ENCODE measurements at places on chromosomes 13 and 19.

DNA sequence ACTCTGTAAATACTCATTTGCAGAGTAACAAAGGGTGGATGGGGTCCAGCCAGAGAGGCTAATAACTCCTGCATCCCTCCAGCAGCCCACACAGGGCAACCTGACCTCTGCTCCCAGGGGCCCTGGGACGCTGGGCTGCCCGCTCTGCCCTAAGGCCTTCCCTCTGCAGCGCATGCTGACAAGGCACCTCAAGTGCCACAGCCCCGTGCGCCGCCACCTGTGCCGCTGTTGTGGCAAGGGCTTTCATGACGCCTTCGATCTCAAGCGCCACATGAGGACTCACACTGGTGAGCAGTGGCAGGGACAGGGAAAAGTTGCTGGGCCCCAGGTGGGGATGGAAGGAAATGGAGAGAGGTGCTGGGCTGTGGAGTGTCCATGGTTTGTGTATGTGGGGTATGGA is 1.7 kb downstream of the OVOL3 start:
- no peak for DNase-seq

DNA sequence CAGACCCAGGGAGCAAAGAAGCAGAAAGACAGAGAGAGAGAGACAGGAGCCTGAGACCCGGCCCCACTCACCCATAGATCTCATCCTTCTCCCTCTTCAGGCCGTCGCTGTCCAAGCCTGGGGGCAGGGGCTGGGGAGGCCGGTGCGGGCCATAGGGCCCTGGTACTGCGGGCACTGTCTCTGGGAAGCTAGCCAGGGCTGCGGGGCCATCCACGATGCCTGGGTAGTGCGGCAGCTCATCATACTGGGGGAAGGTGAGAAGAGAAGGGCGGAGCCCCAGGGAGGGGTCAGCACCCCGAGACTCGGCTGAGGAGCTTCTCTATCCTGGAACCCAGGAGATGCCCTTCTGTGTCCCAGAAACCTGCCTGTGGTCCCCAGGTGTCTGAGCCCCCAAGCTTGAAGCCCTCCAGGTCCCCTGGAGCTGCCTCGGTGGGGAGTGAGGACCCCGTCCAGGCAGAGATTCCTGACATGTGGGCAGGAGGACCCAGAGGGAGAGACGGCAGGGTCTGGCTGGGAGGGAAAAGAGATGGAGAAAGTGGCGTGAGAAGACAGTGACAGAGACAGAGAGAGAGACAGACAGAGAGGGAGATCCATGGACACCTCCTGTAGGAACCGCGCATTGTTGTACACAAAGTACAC is 2.1 kb downstream of the MEIS3 start:
- DNase-seq: no peak

- DNase-seq: no peak
Observed at GRCh38 chr19:4694211-4694987, 24.3 kb upstream of the MYDGF start.

GRCh38 chr13:107600971-107601370 is 614.4 kb downstream of the LIG4 start:
- no peak for DNase-seq

DNA sequence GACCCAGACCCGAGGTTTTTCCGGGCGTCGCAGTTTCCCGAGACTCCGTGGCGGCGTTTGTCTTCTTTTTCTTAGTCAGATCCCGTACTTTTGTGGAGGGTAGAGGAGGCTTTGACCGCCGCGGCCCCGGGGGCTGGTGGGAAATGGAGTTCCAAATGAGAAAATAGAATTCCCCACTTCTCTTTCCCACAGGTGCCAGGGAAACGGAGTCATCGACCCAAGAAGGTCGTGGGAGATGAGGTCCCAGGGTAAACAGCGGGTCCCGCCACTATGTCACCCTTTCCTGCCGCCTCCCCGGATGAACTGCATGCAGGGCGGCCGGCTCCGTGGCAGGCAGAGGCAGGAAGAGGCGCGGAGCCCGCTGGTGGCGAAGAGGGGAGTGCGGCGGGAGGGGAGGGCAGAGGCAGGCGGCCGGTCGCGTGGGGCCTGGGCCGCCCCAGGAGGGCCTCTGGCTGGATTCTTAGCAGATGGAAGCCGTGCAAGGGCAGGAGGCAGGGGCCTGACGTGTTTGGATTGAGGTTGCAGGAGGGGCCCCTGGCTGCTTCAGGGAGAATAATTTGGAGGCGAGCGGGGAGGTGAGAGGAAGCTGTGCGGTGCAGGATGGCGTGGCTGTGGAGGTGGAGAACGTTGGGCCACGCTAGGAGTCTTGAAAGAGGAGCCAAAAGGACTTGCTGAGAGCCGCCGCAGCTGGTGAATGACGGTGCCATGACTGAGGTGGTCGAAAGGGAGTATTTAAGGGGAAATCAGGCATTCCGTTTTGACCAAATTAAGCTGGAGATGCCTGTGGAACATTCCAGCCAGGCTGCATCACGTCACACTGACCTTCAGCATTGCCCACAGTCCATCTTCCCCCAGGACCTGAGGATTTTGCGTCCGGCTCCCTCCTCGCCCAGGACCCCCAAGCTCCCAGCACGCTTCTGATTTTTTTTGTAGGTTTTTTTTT is 11.7 kb downstream of the CYTH2 start:
- DNase-seq: peak; percentile 72

DNA sequence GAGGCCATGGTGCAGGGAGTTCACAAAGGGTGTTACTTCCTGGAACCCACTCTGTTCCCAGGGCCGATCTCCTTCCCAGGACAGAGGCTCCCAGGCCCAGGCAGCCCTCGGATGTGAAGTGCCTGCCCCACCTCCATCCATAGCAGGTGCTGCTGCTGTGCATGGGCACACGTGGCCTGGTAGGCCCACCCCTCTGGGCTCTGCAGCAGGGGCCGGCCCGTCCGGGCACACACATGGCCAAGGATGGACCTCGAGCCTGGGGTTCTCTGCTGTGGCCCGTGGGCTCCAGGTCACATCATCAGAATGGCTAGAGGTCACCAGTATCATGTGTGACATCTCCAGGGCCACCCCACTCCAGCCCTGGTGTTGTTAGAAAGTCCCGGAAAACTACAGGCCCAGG is 71.8 kb downstream of the GADD45B start:
- no peak for DNase-seq

GRCh38 chr19:2982983-2983350 is 5.6 kb downstream of the TLE6 start:
- DNase-seq: no peak

GRCh38 chr13:44426461-44426860 is 52.8 kb downstream of the SERP2 start:
- no peak for DNase-seq

GRCh38 chr13:43245374-43245964 is 222.1 kb downstream of the DNAJC15 start:
- no peak for DNase-seq

- DNase-seq: no peak
Observed at GRCh38 chr13:64158908-64159307, 2743.3 kb upstream of the PCDH20 start.

GRCh38 chr19:1211494-1212234 is 6.1 kb downstream of the STK11 start:
- DNase-seq: no peak

All from stimulated activated CD8-positive, alpha-beta memory T cell treated with anti-CD3 and anti-CD28 coated beads, Interleukin-4, amount 100 ng/mL, for 48 hours (primary cell).